K562 (cell line): ENCODE measurements at places on chromosomes 1 and 21.

GRCh38 chr1:2604844-2605508 lies 18.4 kb downstream of the PRXL2B start:
- no peak for DNase-seq

- peak; percentile 83 for DNase-seq
These were observed 90.6 kb downstream of the TRIM11 start for GRCh38 chr1:228315945-228316588.

GRCh38 chr1:221411283-221411682 lies 330.6 kb downstream of the DUSP10 start:
- no peak for DNase-seq

- no peak for DNase-seq
These were observed 185.5 kb downstream of the RYR2 start for GRCh38 chr1:237227476-237227875.

DNA sequence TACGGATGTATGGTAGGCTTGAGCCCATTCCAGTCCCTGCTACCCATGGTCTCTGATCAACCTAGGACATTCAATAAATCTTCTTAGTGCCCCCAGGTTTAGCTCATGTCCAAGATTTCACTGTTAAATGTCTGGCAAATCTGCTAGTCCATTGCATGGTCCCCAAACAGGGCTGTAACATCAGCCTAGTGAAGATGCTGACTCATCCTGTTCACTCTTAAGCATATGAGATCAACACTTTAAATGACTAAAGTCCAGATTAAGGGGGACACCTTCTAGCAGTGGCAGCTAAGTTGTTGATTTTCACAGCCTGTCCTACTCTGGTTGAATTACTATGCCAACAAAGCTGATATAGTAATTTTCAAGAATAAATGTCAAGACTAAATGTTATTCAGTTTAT lies 46.5 kb upstream of the NUF2 start:
- DNase-seq = no peak
